ENCODE measurements at places on chromosomes 13 and 19.

DNA sequence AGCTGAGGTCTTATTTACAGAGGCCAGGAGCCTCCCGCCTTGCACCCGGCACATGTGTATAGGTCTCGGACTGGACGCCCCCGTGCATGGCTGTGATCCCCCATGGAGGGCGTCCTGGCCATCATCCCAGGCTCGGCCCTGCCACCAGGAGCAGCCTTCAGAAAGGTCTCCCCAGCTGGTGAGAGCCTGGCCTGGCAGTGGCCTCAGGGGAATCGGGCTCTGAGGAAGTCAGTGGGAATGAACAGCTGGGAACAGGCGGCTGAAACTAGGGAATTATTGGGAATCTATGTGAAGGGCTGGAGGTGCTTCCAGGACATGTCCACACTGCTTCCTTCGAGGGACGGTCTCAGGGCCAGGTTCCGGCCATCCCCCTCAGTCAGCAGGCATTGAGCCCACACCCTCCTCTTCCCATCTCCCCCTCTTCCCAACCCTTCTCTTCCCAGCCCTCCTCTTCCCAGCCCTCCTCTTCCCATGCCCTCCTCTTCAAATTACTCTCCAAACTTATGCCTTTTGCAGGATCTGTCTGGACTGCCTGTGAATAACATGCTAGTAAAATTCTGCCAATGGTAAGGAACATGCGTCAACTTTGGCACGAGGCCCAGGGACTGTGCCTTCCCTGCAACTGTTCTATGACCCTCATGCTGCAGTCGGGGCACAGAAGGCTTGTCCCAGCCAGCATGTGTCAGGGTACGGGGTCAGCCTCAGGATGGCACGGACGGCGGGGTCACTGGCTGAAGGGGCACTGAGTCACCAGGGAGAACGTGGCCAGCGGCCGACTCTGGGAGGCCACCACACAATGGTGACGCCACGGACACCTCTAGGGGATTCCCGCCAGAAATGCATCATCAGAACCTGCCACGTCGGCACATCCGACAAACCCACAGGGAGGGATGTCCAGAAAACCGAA is 24.2 kb upstream of the C13orf46 start:
- DNase-seq: peak; percentile 15

DNA sequence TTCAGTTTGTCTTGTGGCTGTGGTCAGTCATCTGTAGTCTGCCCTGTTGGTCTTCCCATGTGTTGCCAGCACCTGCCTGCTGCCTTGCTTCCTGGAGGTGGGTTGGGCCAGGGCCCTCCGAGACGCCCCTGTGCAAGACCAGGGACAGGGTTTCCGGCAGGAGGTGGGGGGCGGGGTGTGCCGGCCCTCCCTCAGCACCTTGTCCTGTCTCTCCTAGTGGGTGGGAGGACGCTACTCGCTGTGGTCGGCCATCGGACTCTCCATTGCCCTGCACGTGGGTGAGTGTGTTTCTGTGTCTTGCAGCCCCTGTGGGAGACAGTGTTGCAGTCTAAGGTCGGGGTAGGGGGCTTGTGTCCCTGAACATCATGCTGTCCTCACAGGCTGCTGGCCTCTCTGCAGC is 11.2 kb upstream of the PDCD2L start:
- DNase-seq: no peak

- no peak for DNase-seq
These were observed 152.5 kb downstream of the COL4A1 start for GRCh38 chr13:110154410-110154933.

DNA sequence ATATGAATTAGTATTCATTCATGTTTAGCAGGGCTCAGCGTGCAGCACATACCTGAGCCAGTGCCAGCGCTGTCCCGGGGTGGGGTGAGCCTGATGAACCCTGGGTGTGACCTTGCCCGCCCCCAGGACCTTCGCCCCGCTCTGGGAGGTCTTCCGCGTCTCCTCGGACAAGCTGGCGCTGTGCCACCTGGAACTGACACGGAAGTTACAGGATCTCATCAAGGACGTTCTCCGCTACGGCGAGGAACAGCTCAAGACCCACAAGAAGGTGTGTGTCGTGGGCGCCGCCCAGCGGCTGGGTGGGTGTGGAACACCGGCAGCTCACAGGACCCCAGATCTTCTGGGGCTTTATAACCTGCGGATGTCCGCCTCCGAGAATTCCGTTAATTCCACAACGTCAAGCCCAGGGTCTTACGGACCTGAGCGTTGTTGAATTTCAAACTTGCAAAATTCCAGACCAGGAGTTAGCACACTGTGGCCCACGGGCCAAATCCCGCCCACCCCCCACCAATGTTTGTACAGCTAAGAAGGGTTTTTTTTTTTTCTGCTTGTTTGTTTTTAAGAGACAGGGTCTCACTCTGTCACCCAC is 15.4 kb downstream of the FCHO1 start:
- DNase-seq: peak; percentile 98

- no peak for DNase-seq
These were observed 25.8 kb upstream of the SLC7A9 start for GRCh38 chr19:32895384-32895783.

- DNase-seq: peak; percentile 92
These were observed 6.0 kb downstream of the TMIGD2 start for GRCh38 chr19:4295972-4296771.

DNA sequence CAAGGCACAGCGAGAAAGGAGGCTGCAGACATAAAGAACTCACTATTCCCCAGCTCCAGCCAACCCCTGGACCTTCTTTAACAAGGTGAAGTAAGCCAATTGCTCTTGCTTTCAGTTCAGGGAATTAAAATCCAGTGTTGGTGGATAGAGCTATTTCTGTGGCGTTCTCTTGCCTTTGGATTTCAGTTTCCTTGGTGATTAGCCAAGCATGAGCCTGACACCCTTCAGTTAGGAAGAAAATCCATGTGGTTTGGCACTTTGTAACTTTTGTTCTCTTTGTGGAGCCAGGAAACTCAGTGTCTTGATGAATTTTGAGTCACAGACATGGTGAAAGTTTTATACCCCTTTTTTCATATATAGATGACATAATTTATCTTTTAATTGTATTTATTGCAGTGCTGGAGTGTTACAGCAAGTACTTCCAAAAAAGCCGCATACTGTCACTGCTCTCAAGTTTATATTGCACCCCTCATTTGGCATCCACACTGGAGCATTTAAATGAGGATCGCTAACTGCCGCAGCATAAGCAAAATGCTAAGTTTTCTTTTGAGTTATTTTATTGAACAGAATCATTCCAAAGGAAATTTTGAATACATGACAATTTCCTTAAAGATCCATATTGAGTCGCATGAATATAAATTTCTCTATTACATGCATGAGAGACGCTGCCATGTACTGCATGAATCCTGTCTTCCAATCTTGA is 406.8 kb downstream of the MYO16 start:
- DNase-seq: no peak

GRCh38 chr19:49196527-49197240 is 39.1 kb downstream of the TRPM4 start:
- DNase-seq: no peak

DNA sequence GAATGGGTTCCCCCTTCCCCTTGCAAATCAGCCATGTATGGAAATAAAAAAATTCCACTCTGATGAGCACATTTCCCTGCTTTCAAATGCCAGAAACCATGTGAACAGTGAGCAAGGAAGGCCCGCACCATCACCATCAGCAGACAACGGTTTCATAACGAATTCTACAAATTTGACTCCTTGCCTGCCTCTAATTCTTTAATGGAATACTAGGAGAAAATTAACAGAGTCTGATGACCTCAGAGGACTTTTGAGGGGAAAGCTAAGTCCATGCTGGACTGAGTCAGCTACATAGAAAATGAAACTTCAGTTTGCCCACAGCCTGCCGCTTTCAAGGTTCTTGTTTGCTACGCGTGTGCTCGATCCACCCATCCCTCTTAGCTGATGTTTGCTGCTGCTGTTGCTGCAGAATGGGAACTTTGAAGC is 46.7 kb upstream of the KL start:
- no peak for DNase-seq

DNA sequence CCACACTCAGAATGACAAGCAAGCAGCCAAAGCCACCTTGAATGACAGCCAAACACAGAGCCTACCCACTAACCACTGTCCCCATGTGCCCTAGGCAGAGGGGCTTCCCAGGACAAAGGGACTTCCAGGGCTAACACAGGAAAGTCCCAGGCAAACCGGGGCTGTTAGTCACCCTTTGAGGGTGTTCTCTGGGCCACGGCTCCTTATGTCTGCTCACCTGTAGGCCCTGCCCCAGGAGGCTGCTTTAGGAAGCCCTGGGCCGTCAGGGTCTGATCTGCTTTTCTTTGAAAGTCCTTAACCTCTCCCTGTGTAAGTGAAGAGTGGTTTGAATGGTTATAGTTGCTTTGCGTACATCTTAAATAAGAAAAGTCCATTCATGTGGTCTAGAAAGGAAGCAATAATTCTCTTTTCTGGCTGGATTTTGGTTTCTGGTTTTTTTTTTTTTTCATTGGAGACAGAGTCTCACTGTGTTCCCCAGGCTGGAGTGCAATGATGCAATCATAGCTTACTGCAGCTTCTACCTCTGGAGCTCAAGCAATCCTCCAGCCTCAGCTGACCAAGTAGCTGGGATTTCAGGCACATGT is 161.4 kb downstream of the EFNB2 start:
- DNase-seq: no peak

GRCh38 chr19:33719366-33720154 is 77.1 kb upstream of the KCTD15 start:
- no peak for DNase-seq

- no peak for DNase-seq
These were observed 103.9 kb downstream of the ZIC5 start for GRCh38 chr13:99867535-99868257.

- no peak for DNase-seq
These were observed 879.0 kb upstream of the SLITRK5 start for GRCh38 chr13:86792153-86792651.

DNA sequence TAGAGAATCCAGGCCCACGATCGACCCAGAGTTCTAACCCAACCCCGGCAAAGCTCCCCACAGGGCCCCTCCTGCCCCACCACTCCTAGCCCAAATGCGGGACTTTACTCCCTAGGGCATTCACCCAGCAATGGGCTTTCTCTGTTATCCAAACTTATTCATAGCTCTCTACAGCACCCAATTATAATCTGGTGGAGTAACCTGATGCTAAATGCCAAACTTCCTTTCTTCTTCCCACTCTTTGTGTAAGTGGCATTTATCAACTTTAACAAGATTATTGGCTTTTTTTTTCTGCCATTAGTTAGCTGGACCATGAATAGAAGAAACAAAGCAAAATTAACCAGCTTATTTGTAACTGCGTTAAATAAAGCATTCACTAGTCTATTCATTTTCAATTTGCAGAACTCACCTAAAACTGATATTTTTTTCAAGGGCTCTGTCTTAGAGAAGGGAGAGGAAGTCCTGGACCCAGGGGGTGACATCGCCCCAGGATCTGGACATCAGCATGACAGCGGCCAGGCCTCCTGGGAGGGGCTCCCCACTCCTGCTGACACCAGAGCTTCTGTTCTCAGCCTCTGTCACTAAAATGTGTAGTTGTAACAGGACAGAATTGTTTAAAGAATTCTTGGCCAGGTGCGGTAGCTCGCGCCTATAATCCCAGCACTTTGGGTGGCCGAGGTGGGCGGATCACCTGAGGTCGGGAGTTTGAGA is 1.5 kb downstream of the FAM124A start:
- DNase-seq: no peak

GRCh38 chr13:87333599-87333998 is 337.6 kb upstream of the SLITRK5 start:
- DNase-seq: no peak

- no peak for DNase-seq
These were observed 44.9 kb upstream of the PEG3 start for GRCh38 chr19:56885173-56885985.

- DNase-seq: no peak
These were observed 392.7 kb upstream of the ZNF507 start for GRCh38 chr19:31952693-31953092.

DNA sequence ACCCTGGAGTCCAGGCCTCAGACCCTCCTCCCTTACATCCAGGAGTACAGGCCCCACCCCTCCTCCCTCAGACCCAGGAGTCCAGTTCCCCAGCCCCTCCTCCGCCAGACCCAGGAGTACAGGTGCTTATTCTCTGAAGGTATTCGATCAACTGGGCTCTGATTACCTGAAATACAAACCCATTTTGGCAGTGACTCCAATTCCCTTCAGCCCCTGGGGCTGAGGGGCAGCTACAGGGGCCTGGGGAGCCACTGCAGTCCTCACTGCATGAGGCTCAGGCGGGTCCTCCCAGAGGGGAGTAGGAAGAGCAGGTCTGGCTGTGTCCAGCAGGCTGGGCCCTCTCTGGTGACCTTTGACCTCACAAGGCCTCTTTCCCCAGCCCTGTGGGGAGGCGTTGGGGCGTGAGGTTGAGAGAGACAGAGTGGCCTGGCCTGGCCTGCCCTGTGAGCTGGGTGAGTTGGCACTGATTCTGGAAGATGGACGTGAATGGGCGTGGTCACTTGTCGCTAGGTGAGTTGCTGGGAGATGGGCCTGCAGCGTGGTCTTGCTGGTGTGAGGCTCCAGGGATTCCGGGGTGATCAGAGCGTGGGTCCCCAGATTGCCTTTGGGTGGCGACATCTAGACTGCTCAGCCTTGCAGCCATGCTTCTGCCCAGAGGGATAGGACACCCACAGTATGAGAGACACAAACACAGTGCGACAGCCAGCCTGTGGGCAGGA is 3.1 kb downstream of the BCAT2 start:
- DNase-seq: no peak

DNA sequence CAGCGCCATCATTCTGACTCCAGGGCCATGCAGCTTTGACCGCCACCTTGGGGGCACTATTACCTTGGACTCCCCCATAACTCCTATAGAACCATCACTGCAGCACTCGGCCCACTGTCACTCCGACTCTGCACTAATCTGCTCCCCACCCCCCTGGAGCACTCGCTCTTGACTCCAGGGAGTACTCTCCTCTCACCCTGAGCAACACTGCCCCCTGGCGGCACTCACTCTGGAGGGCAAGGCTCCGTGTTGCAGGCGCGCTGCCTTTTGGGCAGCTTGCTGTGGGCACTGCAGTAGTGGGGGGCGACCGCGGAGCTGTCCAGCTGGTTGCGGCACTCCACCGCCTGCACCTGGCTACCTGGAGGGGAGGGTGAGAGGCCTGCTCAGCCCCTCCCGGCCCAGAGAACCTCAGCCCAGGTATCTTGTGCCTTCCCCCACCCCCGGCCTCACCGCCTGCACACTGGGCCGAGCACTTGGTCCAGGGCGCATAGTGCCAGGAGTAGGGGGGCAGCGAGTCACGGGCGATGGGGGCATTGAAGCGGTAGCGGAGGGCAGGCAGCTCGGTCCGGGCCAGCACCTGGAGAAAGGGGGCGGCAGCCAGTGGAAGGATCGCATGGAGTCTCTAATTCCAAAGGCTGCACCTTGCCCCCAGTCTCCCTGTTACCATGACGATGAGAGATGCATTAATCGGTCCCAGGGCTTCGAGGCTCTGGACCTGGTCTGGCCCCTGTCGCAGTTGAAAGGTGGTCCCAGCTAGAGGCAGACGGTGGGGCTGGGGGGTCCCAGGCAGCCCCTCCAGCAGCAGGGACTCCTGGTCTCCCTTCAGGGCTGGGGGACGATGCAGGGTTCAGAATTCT is 8.9 kb upstream of the MYO1F start:
- peak; percentile 63 for DNase-seq

- no peak for DNase-seq
These were observed 34.0 kb upstream of the HOMER3 start for GRCh38 chr19:18975011-18975410.

- no peak for DNase-seq
These were observed 56.0 kb upstream of the SIAH3 start for GRCh38 chr13:45907503-45907902.

GRCh38 chr19:45211751-45212381 is 33.3 kb downstream of the BLOC1S3 start:
- no peak for DNase-seq

- no peak for DNase-seq
These were observed 11.5 kb downstream of the CCDC124 start for GRCh38 chr19:17944301-17944700.

Data from NCI-H82 (cell line).